ENCODE measurements at places on chromosomes 1 and 21.

DNA sequence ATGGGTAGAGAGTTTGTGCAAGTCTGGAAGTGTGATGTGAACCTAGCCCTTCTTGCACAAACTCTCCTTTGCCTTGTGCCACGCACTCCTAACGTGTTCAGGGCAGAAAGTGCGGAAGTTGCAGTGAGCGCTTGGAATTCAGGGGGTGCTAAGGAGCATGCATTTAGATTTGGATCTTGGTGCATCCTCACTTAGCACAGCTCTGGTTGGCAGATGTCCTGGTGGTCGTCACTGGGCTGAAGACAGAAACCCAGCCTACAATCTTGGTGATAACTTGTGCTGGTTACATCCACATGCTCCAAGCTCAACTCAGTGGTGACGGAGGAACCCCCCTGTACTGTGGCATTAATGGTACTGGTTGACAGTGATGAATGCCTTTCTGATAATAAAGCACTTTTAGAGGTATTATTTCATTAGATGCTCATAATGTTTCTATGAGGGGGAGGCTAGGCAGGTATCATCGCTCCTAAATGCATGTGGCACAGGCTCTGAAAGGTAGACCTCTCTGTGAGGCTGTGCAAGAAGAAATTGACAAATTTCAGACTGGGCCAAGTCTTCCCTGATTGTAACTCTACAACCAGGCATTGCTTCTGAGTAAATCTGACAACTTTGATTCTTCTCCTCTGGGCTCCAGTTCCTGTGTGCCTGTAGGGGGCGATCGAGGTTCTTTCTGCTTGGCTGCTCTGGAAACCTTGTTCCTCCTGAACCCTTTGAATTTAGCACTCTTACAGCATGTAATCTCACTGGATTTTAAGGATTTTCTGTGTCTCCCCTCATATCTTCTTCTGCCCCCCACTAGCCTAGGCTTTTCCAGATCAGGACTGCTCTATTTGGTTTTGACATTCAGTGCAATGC, 40.6 kb downstream of the MAPKAPK2 start:
- peak; percentile 57 for DNase-seq

DNA sequence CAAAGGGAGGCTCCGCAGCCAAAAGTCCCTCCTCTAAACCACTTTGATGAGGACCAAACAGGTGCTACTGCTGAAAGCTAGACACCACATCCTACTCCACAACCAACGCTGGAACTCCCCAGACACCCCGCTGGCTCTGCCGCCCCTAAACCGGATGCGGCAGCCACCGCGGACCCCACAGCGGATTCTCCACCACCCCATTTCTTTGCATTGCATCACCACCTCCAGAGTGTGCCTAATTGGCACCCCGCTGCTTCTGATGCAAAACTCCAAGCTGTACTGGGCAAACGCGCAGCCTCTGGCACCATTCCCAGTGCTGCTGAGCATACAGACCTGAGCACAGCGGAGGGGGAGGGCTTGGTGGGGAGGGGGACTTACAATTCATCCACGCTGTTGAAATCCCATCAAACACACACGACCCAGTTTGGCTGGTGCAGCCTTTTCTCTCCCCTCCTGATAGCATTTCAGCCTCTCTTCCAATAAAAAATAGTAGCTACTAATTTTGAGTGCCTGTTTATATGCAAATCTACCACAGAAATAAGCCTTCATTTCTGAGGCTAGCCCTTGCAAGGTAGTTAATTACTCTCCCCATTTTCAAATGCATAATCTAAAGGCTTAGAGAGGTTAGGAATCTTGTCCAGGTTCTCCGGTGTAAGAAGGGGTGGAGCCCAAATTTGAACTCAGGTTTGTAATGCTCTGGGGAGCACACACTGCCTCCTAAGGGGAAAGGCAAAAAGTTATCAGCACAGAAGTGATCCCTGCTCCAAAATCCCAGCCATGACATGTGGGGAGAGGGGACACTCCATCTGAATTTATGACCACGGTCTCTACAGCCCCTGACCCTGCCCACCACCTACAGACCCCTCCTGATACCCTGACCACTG, 12.2 kb upstream of the RGS16 start:
- DNase-seq = peak; percentile 93

- DNase-seq = peak; percentile 3
Measured at GRCh38 chr21:38323721-38324531, 67.1 kb downstream of the KCNJ15 start.

GRCh38 chr1:81666586-81666985, 134.1 kb upstream of the ADGRL2 start:
- DNase-seq = no peak

DNA sequence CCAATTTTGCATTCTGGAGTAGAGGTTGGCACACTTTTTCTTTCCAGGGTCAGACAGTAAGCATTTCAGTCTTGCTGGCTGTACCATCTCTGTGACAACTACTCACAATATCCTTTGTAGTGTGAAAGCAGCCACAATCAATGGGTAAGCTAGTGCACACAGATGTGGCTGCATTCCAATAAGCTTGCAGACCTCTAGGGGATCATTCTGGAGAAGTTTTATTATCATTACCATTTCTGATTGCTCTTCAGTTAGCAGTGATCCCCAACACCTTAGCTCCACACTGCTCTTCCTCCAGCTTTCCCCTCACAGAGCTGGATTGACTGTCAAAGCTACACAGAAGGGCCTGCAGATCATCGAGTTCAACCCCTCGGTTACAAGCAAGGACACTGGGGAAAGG, 9.1 kb downstream of the RXRG start:
- no peak for DNase-seq

- no peak for DNase-seq
Measured at GRCh38 chr1:67566803-67567377, 118.1 kb upstream of the GADD45A start.

DNA sequence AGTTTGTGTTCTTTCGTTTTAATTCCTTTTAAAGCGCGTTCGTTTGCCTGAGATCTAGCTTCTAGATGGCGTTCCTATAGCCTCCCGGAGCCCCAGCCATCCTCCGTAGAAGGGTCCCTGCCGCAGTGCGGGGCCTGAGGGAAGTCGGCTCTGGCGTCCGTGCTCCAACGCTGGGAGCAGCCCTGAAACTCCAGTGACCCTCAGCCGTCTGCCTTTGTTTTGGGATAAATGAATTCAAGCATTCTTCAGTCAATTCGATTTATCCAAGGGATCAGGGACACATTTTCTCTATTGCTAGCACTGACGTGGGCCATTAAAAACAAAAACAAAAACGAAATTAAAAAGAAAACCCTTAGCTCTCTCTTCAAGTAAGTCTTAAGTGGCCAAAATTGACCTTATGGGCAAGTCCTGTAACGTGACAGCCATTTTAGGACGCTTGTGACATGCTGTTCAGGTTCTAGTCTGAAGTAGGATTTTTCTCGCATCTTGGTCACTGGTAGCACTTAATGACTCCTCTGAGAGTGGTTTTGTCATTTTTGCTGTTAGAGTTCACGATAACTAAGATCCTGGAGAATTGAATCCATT, 742 bp upstream of the HSPA13 start:
- peak; percentile 4 for DNase-seq
